ENCODE measurements at places on chromosomes 7 and 10.

DNA sequence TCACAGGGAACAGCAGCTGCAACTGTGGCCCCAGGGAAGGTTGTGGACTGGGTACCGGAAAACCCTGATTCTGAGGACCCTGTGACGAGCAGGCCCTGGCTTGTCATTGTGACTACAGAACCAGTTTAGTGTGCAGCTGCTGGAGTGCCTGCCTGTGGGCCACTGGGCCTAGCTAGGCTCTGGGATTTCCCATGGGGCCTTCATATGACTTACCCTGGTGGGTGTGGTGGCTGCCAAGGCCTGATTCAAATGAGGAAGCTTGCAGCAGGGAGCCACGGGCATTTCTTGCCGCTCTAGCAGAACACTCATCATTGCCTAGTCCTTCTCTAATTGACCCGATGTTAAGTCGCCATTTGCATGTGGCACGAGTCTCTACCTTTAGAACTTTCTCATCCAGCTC is 14.7 kb upstream of the CAMK2G start:
- no peak for DNase-seq

GRCh38 chr10:28737096-28737495 is 59.8 kb downstream of the BAMBI start:
- DNase-seq: no peak

- DNase-seq: no peak
Observed at GRCh38 chr10:116672891-116673290, 52.1 kb downstream of the PNLIPRP2 start.

DNA sequence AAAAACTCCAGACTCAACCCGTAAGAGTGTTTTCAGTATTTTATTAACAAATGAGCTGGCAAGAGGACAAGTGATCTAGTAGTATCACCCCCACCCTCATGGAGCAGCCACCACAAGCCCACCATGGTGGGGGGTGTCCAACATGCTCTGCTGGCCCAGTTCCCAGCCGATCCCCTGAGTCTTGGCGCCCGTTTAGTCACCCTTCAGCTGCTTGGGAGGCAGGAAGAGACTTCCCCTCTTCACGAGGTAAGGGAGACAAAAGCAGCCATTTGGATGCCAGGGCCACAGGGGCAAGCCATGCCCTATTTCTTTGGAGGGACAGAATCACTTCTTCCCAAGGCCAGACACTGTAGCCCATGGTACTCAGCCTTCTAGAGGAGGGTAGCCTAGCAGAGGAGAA is 54.1 kb downstream of the NOD1 start:
- no peak for DNase-seq

DNA sequence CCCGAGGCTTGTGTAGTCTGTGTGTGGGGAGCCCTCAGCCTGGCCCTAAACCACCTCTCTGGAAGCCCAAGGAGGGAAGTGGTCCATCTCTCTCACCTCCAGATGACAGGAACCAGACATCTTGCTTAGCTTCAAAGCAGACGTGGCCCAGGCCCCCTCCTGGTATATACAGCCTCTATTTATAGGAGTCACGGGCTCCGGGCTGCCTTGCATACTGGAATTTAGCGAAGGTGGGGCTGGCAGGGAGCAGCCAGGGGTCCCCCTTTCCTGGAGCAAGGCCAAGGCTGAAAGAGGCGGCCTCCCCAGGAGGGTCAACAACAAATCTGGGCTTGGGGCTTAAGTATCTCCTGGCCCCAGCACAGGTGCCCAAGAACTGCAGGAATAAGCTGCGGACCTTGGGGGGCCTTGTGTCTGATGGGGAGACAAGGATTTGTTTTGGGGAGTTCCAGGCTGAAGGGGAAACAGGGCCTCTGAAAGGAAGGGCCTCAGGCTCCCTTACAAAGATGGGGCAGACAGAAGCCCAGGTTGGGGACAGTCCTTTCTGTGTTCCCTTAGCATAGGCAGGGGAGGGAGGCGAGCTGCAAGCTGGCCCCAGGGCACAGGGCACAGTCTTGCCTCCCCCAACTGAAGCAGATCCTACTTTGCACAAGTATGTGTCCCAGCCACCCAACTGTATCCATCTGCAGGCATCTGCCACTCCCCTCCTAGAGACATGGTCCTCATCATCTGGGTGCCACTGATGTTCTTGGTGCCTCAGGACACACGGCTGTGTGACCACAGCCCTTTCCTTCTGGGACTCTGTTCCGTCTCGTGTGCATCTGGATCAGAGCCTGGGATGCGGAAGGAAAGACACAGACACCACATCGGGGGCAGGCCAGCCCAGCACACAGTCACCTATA is 11.9 kb downstream of the ZCCHC24 start:
- DNase-seq: no peak

- no peak for DNase-seq
Observed at GRCh38 chr7:29384277-29384676, 179.4 kb upstream of the PRR15 start.

DNA sequence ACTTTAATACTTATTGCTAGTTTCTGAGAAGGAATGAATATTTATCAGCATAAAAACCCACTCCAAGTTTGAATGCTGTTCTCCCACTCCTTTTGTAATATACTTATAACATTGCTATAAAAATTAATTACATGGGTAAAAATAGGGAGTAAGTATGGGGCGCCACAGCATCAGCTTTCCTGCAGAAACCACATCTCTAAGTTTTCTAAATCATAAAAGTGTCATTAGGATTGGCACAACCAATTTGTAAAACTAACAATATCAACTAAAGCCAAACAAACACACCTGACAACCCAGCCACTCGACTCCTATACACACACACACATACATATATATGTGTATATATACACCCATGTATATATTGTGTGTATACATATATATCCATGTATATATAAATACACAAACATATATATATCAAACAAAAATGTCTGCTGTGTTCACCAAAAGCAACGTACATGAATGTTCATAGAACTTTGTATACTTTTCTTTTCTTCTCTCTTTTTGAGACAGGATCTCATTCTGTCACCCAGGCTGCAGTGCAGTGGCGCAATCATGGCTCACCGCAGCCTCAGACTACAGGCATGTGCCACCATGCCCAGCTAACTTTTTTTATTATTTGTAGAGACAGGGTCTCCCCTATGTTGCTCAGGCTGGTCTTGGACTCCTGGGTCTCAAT is 14.8 kb upstream of the LRRC17 start:
- DNase-seq: no peak

DNA sequence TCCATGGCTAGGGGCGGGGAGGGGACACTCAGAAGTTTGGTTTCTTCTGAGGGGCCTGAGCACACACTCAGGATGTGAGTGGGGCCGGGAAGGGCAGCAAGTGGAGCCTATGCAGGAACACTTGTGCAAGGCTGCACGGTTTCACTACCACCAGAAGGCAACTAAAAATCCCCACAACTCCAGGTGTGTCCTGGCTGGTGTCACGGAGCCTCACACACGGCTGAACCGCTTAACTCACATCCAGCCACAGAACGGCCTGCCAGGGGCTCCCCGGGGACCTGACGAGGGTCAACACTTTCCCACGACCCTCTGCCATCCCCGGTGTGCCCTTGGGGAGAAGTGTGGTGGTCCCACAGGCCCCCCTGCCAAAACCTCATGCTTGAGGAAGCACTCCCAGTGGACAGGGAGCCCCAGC is 173.9 kb downstream of the ELFN1 start:
- DNase-seq: no peak

- no peak for DNase-seq
Observed at GRCh38 chr7:149832332-149833041, 5.7 kb upstream of the ZNF862 start.

- DNase-seq: no peak
Observed at GRCh38 chr10:24223953-24224352, 15.0 kb downstream of the KIAA1217 start.

Data from stimulated activated CD8-positive, alpha-beta memory T cell treated with anti-CD3 and anti-CD28 coated beads, Interleukin-7, amount 100 ng/mL, for 48 hours (primary cell).